NCI-H524 (cell line): ENCODE measurements at places on chromosomes 11 and 22.
A peak's percentile ranks its signal among the peaks of the same experiment; 100 is the strongest.

GRCh38 chr22:47631571-47632102 is 869.2 kb downstream of the TBC1D22A start:
- DNase-seq: peak; percentile 93

GRCh38 chr11:70064008-70064725 is 13.9 kb upstream of the ANO1 start:
- no peak for DNase-seq

DNA sequence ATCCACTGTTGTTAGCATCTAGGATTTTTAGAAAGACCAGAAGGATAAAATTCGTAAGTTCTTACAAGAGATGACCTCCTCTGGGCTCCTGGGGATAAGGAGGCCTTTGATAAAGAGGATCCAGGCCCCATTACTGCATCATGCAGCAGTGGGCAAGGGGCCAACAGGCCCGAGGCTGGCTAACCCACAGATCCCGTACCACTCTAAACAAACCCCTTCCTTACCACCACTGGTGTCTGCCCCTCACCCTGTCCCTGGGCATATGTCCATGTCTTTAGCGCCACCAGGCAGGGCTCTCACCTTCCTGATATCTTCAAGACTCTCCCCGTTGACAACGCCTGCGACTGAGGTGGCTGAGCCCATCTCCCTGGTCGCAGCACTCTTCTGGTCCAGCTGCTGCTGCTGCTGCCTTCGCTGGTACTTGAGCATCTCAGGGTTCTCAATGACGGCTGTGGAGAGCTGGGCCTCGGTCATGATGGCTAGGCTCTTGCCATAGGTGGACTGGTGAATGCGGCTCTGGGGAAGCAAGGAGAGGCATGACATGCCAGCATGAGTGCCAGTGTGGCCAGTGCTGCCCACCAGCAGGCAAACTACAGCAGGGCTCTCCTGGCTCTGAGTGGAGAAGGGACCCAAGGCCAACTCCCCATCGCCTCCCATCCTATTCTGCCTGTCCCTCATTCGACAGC is 46.2 kb downstream of the HIRA start:
- DNase-seq: no peak

GRCh38 chr22:33940741-33941140 is 20.5 kb upstream of the LARGE1 start:
- no peak for DNase-seq

DNA sequence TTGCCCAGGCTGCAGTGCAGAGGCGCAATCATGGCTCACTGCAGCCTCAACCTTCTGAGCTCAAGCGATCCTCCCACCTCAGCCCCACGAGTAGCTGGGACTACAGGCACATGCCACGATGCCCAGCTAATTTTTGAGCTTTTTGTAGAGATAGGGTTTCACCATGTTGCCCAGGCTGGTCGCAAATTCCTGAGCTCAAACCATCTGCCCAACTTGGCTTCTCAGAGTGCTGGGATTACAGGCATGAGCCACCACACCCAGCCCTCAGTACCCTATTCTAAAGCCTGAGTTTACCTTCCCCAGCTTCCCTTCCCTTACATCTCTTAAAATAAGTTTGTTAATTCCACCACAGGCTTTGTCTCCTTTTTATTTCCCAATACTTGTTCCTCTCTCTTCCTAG is 59.1 kb downstream of the AMBRA1 start:
- peak; percentile 29 for DNase-seq

GRCh38 chr11:69934861-69935494 is 115.8 kb upstream of the FGF3 start:
- DNase-seq: peak; percentile 13

DNA sequence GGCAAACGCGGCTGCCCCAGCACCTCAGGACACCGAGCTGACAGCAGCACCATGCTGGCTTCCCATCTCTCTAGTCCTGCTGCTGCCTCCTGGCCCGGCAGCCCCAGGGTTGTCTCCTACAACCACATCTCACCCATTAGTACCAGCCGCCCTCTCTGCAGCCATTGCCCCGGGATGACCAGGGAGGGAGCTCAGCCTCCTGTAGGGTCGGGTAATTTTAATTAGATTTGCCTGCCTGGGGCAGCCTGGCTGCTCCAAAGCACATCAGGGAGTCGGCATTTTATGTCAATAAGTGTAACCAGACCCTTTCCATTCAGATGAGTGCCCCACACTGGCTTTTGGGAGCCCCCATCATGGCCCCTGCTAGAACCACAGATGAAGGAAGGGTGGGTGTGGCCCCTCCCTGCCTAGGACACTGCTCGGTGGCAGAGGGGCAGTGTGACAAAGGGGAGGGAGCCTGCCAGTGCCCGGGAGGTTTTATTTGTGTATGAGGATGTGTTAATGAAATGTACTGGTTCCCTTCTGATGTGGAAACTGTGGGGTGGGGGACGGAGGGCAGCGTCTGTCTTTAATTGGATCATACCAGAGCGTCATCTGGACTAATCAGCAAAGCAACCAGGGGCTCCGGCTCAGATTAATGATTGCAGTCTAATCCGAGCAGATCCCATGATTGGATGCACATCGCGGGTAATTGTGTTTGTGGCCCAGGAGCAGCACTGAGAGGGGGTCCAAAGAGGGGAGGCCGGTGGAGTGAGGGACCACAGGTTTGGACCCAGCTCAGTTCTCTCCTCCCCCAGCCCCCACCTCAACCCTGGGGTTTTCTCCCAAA is 125.3 kb downstream of the FEZ1 start:
- peak; percentile 87 for DNase-seq

DNA sequence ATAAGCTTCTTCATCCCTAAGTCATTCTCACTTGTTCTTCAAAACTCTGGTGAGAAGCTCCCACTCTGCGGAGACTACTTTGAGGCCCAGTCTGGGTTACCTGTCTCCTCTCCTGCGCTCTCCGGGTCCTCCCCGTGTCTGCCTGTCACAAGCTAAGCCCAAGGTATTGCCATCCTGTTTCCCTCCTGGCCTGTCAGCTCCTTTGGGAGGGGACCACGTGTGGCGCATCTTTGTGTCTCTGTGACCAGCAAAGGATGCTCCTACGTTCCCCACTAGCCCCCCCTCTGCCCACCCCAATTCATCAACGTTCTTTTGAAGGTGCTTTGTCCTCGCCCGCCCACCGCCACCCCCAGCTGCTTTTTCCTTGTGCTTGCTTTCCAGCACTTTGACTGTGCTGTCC is 31.8 kb upstream of the FBLN1 start:
- DNase-seq: no peak

GRCh38 chr22:40023341-40023841 is 28.6 kb downstream of the FAM83F start:
- peak; percentile 73 for DNase-seq

GRCh38 chr11:78192911-78193351 is 4.2 kb downstream of the USP35 start:
- DNase-seq: no peak

- peak; percentile 40 for DNase-seq
These were observed 124.8 kb upstream of the CSNK2A3 start for GRCh38 chr11:11477695-11478420.

DNA sequence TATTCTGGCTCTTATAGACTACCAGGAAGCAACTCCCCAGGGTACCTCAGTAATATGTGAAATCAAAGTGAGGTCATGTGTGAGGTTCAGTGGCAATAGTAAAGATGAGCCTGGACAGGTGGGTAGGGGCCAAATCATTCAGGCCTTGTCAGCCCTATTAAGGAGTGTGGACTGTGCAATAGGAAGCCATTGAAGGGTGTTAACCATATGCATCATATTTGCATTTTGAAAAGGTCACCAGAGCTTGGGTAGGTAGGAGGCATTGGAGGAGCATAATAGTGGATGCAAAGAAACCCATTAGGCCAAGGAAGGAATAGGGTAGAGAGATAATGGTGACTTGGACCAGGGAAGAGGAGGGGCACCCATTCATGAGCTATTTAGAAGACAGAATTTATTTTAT is 8.4 kb upstream of the MRPL11 start:
- DNase-seq: no peak

GRCh38 chr22:23090457-23090835 is 20.1 kb downstream of the GNAZ start:
- DNase-seq: peak; percentile 53

GRCh38 chr22:24093855-24094254 is 82.8 kb downstream of the CABIN1 start:
- no peak for DNase-seq

DNA sequence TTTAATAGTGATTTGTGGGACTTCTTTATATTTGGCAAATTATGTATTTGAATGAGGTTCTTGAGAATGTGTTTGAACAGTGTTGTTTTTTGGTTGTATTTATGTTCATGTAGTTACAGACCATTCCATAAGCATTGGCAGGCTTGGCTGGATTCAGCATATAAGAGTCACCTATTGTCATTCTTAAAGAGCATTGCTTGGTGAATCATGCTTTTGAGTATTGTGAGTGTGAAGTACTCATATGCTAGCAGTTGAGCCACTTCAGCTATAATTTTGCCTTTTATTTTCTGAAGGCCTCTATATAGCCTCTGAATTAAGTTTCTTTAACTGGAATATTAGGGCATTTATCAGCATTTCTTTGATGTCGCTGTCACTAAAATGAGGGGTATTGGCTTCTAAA is 110.0 kb upstream of the GAL start:
- no peak for DNase-seq

GRCh38 chr11:118912742-118913410 is 12.8 kb downstream of the BCL9L start:
- no peak for DNase-seq

GRCh38 chr11:21628641-21629040 is 564.2 kb upstream of the ANO5 start:
- no peak for DNase-seq

DNA sequence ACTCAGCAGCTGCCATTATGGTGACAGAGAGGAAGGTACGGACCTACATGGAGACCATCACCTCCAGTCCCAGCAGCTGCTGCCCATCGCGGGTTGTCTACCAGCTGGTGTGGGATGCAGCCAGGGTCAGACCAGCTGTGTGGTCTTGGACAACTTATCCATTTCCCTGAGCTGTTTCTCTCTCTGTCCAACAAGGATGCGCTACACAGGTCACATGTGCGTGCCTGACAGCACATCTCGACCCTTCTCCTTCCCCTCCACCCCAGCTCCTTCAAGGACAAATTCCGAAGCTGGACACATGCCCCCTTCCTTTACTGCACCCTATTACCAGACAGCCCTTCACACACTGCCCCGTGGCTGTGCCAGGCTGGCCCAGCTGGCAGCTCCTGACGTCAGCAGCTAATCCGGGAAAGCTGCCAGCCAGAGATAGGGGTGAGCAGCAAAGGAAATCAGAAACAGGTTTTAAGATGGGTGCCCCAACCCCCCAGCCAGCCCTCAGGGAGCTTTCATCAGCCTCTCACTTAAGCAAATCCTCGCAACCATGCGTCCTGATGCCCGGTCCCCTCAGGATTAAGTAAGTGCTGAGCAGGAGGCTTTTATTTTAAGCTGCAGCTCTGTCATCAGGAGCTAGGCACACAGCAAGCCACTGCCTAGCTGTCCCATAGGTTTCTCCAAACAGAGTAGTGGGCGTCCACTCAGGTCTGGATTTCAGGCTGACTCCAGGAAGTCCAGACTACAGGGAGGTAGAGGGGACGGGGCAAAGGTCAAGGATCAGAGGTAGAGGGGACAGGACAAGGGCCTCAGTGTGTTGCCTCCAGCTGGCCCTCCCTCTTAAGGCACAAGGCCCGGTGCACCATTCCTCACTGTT is 20.3 kb downstream of the TEF start:
- peak; percentile 97 for DNase-seq

DNA sequence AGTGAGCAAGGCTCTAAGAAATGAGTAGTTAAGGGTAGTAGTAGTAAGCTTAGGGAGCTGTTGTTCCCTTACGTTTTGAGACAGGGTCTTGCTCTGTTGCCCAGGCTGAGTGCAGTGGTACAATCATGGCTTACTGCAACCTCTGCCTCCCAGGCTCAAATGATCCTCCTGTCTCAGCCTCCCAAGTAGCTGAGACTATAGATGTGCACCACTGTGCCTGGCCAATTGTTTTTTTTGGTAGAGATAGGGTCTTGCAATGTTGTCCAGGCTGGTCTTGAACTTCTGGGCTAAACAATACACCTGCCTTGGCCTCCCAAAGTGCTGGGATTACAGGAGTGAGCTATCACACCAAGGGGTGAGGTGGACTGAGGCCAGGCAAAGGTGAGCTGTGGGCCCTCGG is 10.0 kb downstream of the SMIM38 start:
- no peak for DNase-seq

GRCh38 chr11:64318766-64319761 is 1.1 kb downstream of the PRDX5 start:
- DNase-seq: no peak

- no peak for DNase-seq
These were observed 60.4 kb downstream of the TEAD1 start for GRCh38 chr11:12734625-12735024.

GRCh38 chr11:112795142-112795815 is 165.9 kb upstream of the NCAM1 start:
- DNase-seq: peak; percentile 79

- peak; percentile 65 for DNase-seq
These were observed 62.5 kb downstream of the MACROD1 start for GRCh38 chr11:64103277-64103985.

- peak; percentile 62 for DNase-seq
These were observed 46.7 kb downstream of the IGLL1 start for GRCh38 chr22:23533328-23533762.

DNA sequence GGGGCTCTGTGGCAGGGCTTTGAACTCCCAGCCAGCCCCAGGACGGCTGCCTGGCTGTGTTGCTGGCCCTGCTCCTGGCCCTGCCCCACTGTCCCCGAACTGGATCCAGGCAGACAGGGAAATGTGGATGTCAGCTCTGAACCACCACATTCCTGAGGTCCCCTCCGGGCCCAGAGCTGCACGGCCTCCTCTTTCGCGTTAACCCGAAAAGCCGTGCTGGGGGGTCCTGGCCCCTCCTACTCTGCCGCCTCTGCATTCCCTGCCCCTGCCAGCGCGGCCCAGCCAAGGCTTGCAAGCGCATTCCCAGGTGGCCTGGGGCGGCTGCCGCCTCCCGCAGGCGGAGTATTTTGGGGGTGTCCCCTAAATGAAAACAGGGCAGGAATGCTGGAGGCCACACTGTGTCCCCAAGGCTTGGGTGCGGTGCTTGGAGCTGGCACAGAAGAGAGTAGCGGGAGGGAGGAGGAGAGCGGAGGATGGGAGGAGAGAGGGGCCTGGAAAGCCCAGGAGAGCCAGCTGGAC is 5.4 kb downstream of the LINC01488 start:
- no peak for DNase-seq

DNA sequence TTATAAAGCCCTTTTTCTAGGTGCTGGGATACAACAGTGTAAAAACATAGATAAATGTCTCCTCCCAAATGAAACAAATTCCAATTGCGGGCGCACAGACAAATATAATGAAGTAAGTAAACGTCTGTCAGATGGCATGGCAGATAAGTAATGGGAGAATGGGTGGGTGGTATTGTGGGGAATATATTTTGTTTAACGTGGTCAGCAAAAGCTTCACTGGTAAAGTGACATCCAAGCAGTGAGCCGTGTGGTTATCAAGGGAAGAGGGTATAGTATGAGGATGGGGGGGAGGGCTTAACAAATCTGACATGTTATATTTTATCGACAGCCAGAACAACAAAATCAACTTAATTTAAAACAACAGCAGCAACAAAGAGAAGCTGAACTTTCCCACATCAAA is 1.2 kb downstream of the SVIP start:
- DNase-seq: peak; percentile 28
